CD4-positive, alpha-beta T cell treated with Interleukin-15 for 1 hour (primary cell): ENCODE measurements at places on chromosomes 7 and 10.

DNA sequence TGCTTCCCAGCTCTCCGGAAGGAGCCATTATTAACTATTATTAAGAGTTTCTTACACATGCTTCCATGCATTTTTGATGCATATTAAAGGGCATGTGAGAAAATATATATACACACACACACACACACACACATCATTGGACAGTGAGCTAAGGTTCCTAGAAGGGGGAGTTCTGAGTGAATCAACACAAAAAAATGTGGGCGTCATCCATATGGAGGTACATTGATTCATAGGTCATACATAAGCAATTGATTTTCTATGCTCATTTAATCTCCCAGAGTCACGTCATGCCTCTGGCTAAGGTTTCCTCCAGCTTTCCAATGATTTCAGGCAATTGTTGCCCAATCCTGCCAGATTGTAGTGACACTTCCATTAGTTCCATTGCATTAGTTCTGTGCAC is 269.4 kb downstream of the DNAJB9 start:
- no peak for DNase-seq

- DNase-seq = no peak
Observed at GRCh38 chr7:139924461-139924860, 95.4 kb downstream of the TBXAS1 start.

DNA sequence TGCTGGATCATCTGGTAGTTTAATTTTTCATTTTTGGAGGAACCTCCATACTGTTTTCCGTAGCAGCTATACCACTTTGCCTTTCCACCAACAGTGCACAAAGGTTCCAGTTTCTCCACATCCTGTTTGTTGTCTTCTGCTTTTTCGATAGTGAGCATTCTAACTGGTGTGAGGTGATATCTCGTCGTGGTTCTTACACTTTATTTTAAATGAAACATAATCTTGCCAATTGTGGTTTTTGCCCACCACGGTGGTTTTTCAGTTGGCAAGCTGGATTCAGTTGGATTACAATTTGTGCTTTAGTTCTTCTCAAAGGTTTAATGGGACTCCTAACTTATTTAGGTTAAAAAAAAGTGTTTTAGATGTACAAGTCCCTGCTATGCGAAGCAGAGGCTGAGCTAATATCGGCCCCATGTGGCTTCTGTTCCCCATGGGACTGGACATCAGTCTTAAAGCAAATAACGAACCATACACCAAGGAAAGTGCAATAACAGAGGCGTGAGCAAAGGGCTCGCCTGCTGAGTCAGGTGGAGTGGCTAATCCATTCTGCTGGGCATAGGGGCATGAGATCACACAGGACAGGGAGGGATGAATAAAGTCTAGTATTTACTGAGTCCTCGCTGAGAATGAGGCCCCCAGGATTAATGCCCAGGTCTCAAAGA is 153.6 kb downstream of the AOAH start:
- no peak for DNase-seq

- DNase-seq = no peak
Observed at GRCh38 chr7:23335621-23336020, 36.5 kb downstream of the MALSU1 start.

- DNase-seq = no peak
Observed at GRCh38 chr10:7134448-7134847, 276.4 kb downstream of the SFMBT2 start.

DNA sequence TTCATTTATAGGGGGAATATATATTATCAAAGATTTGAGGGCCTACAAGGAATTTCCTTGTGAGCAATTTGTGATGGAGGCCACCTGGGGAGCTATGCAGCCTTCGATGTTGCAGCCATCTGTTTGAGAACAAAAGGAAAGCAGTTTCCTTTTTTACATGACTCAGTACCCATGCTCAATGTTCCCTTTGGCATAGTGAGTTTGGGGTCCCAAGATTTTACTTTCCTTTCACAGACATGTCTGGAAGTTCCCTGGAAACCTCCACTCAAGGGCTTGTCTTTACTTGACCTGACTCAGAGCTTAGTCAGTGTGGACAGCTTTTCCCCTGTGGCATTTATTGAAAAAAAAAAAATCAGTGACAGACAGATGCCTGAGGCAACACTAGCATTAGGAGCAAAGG is 73.5 kb upstream of the VIPR2 start:
- DNase-seq = no peak
